ENCODE measurements at places on chromosomes 13 and 19.

- ATAC-seq, result no peak
Measured at GRCh38 chr13:36344886-36345437, 1.2 kb downstream of the SPART start.

- ATAC-seq, result peak; percentile 89
Measured at GRCh38 chr13:52371736-52372247, 34.2 kb downstream of the THSD1 start.

GRCh38 chr13:35978607-35979316 lies 152.4 kb downstream of the DCLK1 start:
- peak; percentile 72 for ATAC-seq

GRCh38 chr19:38204096-38204495 lies 19.9 kb downstream of the DPF1 start:
- no peak for ATAC-seq
